ENCODE measurements at places on chromosomes 4 and X. TPM values are rescaled to one million over a fixed set of nuclear protein-coding genes. Genes with fewer than 3 reads are reported as not detected.
A peak's percentile ranks its signal among the peaks of the same experiment; 100 is the strongest.

GRCh38 chr4:126056116-126056650, 741.4 kb downstream of the FAT4 start:
- no peak for DNase-seq

- DNase-seq = no peak
Measured at GRCh38 chr4:139331185-139331584, 28.9 kb upstream of the NDUFC1 start.

DNA sequence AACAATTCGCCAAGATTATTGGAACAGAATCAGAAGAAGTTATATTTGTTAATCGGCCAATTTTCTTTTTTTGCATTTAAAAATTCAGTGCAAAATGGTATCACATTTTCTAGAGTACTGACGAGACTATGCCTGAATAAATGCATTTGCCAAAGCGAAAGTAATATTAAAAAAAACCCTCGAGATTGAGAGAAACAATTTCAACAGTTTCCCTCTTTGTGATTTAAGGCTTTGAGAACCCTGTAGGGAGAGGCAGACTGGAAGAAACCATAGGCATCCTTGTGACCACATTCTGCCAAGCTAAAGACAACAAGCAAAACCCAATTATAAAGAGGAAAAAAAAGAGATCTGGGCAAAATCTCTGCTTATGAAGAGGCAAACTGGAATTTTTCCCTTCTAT, 218.1 kb upstream of the GK2 start:
- DNase-seq = no peak

- DNase-seq = no peak
Measured at GRCh38 chr4:127809173-127809800, 27.2 kb downstream of the HSPA4L start.

GRCh38 chr4:11496351-11496829, 67.7 kb upstream of the HS3ST1 start:
- no peak for DNase-seq

DNA sequence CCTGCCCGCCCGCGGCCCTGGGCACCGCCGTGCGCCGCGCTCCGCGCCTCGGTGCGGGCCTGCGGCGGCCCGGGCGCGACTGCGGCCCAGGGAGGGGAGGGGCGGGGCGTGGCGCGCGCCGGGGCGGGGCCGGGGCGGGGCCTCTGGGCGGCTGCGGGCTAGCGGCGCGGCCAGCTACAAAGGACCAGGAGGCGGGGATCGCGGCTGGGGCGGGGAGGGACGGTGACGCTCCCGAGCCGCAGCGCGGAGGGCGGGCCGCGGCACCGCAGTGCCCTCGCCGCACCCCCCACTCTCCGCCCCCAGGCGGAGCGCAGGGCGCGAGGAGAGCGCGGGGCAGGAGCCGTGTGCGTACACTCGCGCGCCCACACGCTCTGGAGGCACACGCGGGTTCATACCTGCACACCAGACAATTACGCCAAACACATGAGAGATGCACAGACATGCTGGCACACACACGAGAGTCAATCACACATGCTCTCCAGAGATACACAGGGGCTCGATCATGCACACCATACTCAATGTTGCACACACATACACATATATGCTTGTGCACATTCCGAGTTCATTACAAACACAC, at the start of gene CRMP1:
Gene CRMP1, minus strand, starts transcription at position 83 of the 577 bp plus-strand sequence. CDS start 117 bp downstream, outside the sequence.
- DNase-seq = no peak

GRCh38 chr4:5191831-5192230, 140.6 kb downstream of the STK32B start:
- DNase-seq = no peak

- DNase-seq = no peak
Measured at GRCh38 chrX:155334486-155335336, at the start of gene CLIC2. CLIC2 (minus strand) TSS chrX:155334614; CDS start chrX:155334427, 187 bp downstream.

GRCh38 chr4:100306018-100306417, 115.8 kb upstream of the DDIT4L start:
- DNase-seq = no peak

DNA sequence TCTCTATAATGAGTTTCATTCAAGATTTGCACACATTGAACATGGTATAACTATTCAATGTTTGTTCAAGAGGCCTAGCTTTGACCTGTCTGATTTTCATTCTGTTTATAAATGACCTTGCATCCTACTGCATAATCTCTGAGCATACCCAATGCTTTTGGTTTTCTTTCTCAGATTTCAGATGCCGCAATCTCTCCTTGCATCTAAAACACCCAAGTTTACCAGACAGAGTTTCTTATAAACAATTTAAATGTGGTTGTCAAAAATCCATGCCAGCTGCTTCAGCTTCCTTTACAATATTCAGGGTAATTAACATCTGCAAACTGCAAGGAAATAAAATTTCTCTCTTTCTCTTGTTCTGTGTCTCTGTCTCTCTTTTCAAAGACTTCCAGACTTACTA, 123.0 kb upstream of the PCDH18 start:
- DNase-seq = no peak

DNA sequence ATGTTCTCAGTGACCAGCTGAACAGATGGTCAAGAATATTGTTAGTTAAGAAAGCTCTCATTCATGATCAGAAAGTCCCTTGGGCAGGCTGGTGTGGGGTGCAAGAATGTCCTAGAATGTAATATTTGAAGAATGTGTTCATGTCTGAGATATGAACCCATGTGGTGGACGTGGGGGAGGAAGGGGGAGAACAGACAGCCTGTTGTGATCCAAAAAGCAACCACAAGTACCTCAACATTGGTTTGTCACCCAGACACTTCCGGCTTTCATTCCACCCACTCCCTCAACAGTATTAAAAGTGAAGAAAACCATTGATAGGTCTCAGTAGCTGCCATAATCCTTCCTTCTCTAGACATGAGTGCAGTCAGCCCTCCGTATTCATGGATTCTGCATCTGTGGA, 82.2 kb downstream of the MAML3 start:
- peak; percentile 54 for DNase-seq

DNA sequence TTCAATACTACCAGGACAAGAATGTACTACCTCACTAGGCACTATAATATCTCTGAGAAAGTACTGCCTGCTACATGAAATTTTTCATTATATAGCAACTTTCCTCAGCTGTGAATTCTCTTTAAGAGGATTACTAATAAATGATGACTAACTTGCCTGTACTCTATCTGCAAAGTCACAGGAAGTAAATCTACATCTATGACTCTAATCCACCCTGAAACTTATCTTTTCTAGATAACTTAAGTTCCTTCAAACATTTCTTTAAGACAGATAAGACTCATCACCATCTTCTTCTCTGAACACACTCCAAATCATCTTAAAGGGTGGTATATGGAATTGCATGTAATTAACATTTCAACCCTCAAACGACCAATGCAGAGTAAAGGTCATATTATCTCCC, 28.8 kb downstream of the RPS6KA3 start:
- DNase-seq = no peak

DNA sequence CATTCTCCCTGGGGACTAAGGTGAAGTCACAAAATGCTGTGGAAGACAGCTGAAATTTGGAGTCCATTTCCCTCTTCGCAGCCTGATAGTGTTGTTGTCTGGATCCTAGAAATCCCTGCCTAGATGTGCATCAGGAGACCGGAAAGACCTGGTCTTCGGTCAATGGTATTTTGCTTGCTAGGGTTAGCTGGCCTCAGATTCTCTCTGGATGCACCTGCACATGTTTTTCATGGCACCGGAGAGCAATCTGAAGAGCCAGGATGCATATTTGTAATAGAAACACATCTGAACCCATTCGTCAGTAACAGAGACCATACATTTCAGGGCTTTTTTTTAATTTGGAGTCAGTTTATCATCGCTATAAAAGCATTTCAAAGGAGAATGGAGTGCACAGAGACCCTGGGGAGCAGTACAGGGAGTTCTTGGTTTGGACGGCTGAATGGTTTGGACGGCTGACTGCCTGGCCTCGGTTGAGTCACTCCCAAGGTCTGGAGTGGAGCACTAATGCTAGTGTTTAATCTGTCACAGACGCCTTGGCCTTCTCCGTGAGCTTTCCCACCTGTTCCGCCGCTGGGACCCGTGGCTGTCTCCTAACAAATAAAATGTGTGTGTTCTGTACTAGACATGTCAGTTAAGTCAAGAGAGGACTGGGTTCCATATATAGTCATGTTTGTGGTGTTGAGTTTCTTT, 7.5 kb upstream of the PDLIM3 start:
- no peak for DNase-seq

DNA sequence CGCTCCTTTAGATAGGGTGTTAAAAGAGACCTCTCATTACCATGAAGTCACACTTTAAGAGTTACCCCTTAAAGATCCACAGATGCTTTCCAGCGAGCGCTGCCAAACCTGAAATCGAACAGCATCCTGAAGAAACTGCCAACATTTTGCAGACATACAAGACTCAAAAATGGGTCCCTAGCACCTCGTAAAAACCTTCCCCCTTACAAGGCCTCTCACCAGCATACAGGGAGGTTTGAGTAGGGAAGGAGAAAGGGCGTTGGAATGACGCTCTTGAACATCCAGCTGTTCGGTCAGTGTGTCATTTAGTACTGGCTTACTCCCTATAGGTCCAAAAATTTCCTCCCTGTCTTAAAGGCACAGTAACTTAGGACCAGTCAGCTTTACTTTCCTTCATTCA, 45.3 kb upstream of the PGRMC1 start:
- DNase-seq = no peak

DNA sequence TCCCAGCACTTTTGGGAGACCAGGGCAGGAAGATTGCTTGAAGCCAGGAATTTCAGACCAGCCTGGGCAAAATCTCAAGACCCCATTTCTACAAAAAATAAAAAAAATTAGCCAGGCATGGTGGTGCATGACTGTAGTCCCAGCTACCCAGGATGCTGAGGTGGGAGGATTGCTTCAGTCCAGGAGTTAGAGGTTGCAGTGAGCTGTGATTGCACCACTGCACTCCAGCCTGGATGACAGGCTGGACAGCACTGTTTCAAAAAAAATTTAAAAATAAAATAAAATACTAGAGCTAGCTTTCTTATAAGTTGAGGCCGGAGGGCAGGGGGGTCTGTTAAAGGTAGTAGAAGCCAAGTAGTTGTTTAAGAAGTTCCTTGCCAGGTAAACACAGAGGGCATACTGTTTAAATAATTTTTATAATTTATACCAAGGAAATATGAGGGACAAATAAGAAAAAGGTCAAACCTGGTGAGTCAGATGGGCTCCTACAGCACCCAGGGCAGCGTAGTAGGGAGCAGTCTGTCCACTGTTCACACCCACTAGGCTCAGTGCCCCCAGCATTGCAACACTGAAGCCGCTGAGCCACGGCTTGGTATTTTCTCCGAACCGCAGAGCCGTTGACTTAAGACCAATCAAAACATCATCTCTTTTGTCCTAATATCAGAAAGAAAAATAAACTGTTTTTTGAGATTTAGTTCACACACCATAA, 17.3 kb downstream of the COQ2 start:
- no peak for DNase-seq

- DNase-seq = no peak
Measured at GRCh38 chr4:70743731-70744130, 22.0 kb downstream of the RUFY3 start.

DNA sequence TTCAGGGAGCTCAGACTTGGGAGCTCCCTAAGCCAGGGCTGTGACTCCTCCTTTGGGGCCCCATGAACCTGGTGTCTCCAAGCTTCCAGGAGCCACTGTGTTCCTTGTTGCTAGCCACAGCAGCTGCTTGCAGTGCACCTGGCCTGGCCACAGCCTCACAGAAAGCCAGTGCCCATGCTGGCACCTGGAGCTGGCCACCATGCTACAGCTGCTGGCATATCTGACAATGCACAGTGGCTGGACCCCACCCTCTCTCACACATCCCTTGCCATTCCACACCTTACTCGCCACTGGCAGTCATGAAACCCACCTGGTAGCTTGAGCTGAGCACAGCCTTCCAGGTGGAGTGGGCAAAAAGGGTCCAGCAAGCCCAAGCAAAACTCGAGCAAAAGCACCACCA, 441.7 kb downstream of the ARAP2 start:
- DNase-seq = no peak

GRCh38 chr4:95761426-95761825, 78.5 kb upstream of the PDHA2 start:
- no peak for DNase-seq

GRCh38 chrX:40201329-40201885, 103.6 kb upstream of the BCOR start:
- no peak for DNase-seq

DNA sequence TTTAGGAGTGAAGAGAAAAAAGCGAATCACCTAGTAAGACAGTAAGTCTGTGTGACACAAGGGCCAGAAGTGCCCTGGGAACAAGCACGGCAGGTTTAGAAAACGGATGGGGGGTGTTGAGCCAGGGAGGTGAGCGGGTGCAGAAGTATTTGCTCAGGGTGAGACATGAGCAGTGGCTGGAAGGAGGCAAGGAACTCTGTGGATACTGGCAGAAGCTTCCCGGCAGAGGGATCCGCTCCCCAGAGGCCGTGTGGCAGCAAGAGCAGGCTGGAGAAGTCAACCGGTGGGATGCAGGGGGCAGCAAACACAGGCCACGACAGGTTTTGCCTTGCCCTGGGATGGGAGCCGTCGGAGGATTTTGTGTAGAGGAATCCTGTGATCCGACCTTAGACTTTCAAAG, 2.3 kb upstream of the UVSSA start:
- DNase-seq = no peak

DNA sequence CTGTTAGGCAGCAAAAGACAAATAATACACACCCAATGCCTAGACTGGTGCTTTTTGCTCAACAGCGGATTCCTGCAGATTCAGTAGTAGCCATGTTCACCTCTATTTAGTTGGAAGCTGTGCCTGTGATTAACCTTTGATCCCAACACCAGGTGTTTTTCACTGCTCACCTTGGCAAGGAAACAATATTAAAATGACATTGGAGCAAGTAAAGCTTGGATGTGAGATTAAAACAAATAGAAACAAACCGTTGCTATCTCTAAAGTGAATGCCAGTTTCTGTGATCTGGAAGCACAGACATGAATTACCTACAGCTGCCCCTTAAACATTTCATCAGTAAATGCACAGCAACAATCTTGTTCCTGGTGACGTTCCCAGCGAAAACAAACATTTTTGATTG, 35.7 kb downstream of the MAGEB17 start:
- no peak for DNase-seq

The F8 gene
- 2.4 TPM for total RNA-seq

The PRRG3 gene
- total RNA-seq = not detected

The RTL9 gene
- not detected for total RNA-seq

The FHDC1 gene
- total RNA-seq = 0.11 TPM

The MAGEC2 gene
- total RNA-seq = not detected

The CT45A2 gene
- not detected for total RNA-seq

The F8A3 gene
- total RNA-seq = not detected

The TMEM47 gene
- not detected for total RNA-seq

The ANK2 gene
- not detected for total RNA-seq

The CCNA2 gene
- total RNA-seq = 1.2 TPM

The KDR gene
- not detected for total RNA-seq
